ENCODE measurements at places on chromosomes 6 and 20.

DNA sequence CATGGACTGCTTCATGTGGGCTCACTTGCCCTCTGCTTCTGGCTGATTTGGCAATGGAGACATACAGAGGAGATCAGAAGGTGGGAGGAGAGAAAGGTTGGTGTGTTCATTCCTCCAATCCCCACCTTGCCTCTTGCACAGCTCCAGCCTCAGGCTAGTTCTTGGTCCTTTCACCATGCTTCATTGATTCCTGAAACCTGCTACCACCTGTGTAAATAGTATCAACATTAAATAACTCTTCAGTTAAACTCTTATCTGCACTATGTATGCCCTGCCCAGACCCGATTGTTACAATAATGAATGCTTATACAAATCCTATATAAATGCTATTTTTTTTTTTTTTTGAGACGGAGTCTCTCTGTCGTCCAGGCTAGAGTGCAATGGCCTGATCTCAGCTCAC lies 174.5 kb downstream of the CD83 start:
- no peak for DNase-seq

DNA sequence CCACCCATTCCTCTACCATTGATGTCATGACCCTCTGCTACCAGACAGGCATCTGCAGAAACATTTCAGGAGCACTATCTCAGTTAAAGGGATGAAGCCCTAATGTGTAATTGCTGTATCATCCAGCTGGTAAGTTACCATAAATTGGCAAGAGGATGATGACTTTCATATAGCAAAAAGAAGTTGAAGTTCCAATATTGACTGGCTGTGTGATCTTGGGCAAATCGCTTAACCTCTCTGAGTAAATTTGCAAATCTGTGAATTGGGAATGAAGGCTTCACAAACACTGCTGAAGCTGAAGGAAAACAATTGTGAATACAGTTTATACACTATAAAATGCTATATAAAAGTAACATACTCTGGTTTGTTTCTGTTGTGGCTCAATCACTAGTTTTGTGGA lies 89.5 kb upstream of the PHACTR1 start:
- no peak for DNase-seq

DNA sequence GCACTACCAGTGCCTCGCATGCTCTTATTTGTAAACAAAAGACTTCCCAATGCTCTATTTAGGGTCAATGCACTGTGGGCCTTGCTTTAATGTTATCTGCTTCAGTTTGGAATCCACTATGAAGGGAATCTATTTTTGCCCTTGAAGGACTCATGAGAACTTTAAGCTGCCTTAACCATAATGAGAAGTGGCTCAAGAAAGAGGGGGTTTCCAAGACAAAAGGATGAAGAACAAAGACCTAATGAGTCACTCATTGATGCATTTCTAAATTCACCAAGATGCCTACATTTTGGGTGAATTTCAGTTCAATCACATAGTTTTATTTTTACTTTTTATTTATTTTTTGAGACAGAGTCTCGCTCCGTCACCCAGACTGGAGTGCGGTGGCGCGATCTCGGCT lies 228.2 kb downstream of the LY86 start:
- no peak for DNase-seq

DNA sequence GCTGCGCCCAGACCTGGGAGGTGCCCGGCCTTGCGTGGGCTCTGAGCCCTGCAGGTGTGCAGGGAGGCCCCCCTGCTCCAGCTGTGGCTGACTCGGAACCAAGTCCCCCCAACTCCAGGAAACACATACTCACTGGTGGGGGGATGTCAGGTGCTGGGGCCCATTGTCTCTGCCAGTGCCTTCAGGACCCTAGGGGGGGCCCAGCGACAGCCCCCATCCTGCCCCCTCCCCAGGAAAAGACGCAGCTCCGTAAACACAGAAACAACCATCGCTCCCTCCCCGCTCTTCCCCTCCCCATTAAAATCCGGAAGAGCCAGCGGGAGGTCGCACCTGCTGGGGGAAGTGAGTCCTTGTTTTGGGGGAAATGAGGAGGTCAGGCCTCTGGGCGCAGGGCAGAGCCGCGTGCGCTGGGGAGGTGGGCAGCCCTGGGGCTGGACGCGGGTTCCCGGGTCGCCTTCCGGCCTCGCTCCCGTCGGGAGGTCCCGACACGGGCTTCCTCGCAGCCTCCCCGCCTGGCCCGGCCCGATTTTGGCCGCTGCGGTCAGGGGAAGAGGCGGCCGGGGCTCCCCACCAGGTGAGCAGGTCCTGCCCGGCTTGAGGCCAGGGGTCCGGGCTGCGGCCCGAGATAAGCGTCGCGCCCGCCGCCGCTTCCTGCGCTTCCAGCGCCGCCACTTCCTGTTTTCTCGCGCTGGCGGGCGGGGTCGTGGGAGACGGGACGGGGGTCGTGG lies 6.2 kb downstream of the C20orf204 start:
- DNase-seq = no peak

Measured in HCEC 1CT (cell line).